ENCODE measurements at places on chromosomes 3 and 15.
A peak's percentile ranks its signal among the peaks of the same experiment; 100 is the strongest.

DNA sequence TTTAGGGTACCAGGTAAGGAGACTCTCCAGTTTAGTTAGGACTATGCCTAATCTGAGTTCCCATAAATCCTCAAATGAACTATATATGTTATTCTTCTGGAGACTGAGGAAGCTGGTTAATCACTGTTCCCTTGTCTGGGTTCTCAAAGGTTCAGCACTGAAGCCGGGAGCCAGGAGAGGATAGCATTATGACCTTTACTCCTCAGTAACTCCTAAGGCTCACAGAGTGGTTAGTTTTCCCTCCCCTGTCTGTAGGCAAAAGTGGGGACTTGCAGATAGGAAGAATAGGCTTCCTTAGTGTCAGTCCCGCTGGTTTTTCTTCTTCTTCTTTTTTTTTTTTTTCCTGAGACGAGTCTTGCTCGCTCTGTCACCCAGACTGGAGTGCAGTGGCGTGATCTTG lies 50.4 kb downstream of the CRTC3 start:
- DNase-seq: no peak

- no peak for DNase-seq
These were observed 15.4 kb downstream of the DPH3 start for GRCh38 chr3:16249336-16249735.

GRCh38 chr3:153038367-153038766 lies 123.7 kb upstream of the RAP2B start:
- no peak for DNase-seq

DNA sequence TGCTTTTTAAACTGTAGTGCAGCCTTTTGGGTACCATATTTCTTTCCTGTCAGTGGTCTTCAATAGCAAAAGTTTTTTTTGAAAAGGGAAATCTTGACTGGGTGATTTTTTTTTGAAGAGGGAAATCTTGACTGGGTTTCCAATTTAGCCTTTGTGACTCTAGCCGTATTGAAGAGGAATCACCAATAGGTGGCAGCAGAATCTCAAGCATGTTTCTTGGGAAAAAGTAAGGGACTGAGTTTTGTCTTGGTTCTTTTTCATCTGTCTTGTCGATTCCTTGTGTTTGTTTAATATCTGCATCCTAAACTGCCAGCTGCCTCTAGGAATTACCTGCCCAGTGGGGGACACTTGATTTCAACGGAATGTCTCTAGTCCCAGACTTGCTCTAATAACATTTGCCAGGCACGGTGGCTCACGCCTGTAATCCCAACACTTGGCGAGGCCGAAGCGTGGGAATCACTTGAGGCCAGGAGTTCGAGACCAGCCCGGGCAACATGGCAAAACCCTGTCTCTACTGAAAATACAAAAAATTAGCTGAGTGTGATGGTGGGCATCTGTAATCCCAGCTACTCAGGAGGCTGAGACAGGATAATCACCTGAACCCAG lies 89.2 kb downstream of the RBPMS2 start:
- DNase-seq: peak; percentile 42

GRCh38 chr15:50911621-50912020 lies 3.1 kb downstream of the AP4E1 start:
- DNase-seq: no peak

GRCh38 chr3:86828751-86829150 lies 162.2 kb downstream of the VGLL3 start:
- no peak for DNase-seq

GRCh38 chr3:138479438-138479863 lies 45.0 kb downstream of the ESYT3 start:
- no peak for DNase-seq

GRCh38 chr3:126307591-126308393 lies 49.4 kb downstream of the KLF15 start:
- DNase-seq: no peak

DNA sequence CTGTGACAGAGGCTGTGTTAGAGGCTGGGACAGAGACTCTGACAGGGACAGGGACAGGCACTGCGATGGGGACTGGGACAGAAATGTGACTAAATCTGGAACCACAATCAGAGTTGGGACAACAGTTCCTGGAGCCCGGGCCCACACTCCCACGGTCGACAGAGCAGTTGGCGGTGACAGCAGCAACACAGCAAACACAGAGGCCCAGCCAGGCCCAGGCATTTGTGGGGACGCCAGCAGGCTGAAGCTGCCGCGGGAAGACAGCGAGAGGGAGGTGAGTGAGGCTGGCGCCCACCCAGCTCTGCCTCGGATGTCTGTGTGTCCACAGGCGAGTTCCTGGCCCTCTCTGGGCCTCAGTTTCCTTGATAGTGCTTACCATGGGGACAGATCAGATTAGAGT lies 9.3 kb upstream of the HCN4 start:
- DNase-seq: no peak

- DNase-seq: peak; percentile 37
These were observed 43.1 kb downstream of the DNASE1L3 start for GRCh38 chr3:58167431-58168351.

DNA sequence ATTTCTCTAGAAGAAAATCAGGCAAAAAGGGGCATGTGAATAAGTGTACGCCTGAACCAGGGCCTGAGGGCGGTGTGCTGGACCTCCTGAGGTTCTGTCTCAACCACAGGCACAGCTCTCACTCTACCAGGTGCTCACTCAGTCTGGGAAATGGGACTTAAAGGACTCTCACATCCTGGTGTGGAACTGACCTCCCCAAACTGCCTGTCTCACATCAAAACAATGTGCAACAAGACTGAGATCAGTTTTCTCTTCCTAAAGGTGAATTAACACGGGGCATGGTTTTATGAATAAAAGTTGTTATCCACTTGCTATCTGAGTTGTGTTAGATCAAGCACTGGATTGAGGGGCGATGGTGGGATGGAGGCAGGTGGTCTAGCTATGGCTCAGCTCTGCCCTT lies 4.8 kb downstream of the STOML1 start:
- no peak for DNase-seq

DNA sequence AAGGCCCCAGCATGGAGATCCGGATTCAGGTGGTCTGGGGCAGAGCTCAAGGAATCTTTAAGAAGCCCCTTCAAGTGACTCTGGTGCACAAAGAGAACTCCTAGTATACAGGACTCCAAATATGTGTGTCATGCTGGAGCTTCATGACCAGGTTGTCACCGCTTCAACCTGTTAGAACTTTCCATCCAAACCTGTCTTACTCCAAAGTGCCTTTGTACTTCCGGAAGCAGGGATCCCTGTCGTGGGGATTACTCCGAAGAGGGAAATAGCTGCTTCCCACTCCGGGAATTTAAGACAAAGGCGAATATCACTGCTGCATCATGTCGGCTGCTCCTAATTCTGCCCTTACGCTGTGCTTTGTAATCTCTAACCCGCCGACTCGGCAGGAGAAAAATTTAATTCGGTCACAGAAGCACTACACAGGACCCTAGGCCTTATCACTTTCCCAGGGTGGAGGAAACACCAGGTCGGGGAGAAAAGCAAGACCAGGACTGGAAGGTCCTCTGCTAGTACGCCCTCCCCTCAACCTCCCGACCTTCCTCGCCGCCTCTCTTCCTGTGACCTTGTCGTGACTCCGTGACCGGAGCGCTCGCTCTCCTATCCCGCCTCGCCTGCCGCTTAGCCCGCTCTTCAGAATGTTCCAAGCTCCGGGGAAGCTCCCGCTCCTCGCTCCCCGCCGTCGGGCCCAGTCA lies 730 bp downstream of the HIGD1A start:
- DNase-seq: no peak

DNA sequence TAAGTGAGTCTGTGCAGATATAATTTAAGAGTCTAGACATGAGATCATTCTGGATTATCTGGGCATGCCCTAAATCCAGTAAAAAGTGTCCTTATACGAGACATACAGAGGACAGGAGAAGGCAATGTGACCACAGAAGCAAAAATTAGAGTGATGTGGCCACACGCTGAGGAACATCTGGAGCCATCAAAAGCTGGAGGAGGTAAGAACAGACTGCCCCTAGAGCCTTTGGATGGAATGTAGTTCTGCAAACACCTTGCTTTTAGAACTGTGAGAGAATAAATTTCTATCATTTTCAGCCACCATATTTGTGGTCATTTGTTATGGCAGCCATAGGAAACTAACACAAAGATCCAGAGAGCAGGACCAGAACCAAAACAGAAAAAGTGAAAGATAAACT lies 41.0 kb downstream of the CD200 start:
- no peak for DNase-seq

DNA sequence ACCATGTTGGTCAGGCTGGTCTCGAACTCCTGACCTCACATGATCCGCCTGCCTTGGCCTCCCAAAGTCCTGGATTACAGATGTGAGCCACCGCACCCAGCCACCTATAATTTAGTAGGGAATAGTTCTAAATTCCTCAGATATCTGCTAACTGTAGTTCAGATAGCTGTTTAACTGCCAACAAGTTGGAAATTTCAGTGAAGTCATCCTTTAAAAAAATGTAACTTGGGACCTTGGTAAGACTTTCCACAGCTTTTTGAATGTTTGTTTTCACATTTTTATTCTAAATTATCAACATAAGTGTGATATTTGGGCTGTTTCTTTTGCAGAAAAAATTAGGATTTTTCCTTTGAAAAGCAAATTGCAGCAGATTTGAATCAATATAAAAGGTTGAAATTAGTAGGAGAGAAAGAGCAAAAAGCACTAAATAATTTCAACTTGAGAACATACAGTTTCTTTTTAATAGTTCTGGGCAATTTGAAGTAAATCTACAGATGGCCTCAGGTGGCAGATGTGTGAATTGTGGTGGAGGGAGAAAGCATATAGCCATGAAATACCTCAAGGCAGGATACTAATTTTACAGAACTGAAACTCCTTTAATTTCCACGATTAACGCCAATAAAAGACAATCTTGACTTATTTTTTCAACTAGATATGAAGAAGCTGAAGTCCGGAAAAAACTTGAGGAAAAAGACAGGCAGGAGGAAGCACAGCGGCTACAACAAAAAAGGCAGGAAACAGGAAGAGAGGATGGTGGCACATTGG lies 34.3 kb downstream of the USP8 start:
- no peak for DNase-seq

GRCh38 chr15:51752888-51753287 lies 1.5 kb downstream of the TMOD2 start:
- no peak for DNase-seq

GRCh38 chr15:60259469-60259868 lies 138.3 kb downstream of the ANXA2 start:
- DNase-seq: no peak

DNA sequence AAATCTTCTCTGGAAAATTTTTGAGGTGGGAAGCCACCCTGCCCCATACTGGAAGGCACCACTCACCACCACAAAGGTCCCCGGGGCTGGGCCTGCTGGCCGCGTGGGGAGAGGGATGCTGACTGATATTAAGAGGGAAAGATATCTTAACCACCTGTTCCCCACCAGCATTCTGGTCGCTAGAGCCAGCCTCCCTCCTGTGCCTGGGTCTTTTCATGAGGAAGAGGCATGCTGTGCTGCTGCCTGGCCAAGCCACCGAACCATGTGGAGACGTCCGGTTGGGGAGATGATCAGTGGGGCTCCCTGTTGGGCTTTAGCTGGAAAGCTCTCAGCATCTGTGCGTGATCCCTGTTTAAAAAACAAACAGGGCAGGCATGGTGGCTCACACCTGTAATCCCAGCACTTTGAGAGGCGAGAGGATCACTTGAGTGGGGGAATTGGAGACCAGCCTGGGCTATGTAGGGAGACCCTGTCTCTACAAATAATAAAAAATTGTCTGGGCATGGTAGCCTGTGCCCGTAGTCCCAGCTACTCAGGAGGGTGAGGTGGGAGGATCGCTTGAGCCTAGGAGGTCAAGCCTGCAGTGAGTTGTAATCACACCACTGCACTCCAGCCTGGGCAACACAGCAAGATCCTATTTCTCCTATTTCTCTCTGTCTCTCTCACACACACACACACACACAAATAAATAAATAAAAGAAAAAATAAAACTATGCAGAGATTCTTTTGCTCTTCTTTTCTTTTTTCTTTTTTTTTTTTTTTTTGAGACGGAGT lies 1.0 kb downstream of the KLHL18 start:
- DNase-seq: no peak

DNA sequence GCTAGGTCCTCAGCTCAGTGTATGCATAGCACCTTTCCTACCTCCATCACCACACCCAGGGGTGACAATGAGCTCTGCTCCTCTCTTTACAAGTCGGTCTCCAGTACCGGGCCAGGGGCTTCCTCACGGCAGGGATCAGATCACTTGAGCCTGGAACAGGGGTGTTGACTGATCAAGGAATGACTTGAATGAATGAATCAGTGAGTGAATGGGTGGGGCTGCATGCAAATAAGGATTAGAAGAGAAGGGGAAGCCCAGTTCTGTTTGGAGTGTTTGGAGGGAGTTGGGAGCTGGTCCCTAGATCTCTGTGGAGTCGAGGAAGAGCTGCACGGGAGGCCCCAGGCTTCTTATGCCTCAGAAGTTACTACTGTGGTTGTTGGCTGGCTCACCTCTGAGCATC lies 87.0 kb downstream of the TMEM266 start:
- DNase-seq: no peak

GRCh38 chr3:30245858-30246622 lies 360.4 kb upstream of the TGFBR2 start:
- DNase-seq: no peak

DNA sequence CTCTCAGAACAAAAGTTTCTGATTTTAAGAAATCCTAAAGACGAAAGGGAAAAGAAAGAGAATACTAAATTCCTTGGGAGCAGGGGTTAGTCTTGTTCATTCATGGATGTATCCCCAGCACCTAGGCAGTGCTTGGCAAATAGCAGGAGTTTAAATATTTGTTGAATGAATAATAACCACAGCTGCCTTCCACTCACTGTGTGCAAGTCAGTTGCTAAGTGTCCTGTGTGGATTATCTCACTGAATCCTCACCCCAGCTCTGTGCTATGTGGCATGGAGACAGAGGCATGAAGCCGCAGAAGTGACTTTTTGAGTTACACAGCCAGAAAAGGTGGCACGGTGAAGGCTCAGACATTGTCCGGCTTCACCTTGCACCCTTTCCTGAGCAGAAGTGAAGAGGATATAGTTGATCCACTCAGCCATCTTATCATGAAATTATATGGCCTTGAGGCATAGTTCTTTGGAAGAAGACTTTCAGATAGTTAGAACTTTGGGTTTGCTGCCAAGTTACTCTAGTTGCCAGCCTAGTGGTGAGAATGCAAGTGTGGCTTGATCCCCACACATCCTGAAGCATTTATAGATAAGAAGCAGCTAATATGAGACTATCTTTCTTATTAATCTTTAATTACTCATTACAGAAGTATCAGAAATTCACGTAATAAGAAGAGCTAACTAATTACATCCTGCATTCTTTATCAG lies 355.5 kb downstream of the LRTM1 start:
- no peak for DNase-seq

- no peak for DNase-seq
These were observed 45.4 kb upstream of the TIPARP start for GRCh38 chr3:156628836-156629618.
